ENCODE measurements at places on chromosomes 16 and 17.

DNA sequence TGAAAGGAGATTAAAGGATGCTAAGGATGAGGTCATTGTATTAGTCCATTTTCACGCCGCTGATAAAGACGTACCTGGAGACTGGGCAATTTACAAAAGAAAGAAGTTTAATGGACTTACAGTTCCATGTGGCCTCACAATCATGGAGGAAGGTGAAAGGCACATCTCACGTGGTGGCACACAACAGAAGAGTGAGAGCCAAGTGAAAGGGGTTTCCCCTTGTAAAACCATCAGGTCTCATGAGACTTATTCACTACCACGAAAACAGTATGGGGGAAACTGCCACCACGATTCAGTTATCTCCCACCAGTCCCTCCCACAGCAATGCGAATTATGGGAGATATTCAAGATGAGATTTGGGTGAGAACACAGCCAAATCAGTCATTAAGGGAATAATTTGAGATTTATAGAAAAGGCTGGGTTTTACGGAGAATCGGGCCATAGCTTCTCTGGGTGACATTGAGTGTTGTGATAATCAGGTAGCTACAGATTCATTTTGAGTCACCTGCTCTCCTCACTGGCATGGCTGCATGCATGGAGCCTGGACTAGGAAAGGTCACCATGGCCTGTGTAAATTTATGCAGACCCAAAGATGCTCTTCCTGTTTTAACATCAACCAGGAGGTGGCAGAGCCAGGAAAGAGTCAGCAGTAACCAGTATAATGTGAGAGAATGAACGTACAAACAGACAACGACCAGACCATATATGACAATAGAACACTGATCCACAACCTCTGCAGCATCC is 40.5 kb upstream of the DYNLRB2 start:
- DNase-seq = no peak

GRCh38 chr17:27529230-27529796 is 73.1 kb downstream of the KSR1 start:
- DNase-seq = no peak

DNA sequence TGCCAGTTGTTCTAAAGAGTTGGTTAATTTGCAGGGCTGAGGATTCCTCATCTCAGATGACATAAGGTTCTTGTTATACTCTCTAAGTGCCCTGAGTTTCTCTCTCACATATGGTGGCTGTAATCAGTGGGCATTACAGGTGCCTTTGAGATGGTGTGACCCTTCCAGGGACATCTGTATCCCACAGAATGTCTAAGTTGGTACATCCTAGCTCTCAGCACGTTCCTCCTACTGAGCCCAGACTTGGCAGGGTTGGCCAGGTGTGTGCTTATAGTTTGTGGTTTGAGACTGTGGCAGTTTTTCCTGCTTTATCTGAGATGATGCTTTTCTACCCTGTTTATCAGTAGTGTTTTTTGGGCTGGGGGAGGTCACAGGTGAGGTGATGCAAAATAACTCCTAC is 36.3 kb downstream of the SPECC1 start:
- DNase-seq = no peak

- no peak for DNase-seq
Observed at GRCh38 chr17:58416396-58416795, 938 bp downstream of the RNF43 start.

- DNase-seq = no peak
Observed at GRCh38 chr17:82890339-82890730, 50.5 kb upstream of the ZNF750 start.

DNA sequence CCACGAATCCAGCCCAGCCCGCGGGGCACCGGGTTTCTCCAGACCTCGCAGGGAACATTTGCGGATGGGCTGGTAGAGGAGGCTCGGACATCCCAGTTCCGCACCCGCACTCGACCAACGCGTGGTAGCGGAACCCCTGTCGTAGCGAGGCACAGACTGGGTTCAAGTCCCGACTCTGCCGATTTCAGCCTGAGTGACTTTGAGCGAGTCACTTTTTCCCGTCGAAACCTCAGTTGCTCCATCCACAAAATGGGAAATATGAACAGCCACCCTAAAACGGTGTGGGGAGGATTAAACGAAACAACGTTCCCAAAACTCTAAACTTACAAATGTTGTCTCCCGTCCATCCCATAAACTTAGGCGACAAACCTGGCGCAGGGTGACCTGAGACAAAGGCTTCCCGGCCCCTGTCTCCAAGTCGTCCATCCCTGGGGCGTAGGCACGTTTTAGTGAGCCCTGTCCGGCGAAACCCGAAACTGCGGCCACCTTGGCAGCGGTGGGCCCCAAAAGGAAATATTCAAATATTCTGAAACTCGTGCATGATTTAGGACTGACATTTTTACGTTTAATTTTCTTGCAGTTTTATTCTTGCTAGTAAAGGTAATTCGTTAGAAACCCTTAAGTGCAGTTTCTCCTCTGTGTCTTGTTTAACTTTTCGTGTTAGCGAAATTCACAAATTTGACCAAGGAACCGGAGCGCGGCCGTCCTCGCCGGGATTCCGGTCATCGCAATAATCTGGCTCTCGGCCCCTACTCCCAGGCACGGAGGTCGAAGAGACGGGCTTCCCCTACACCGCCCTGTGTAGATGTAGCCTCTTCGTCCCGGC is 1.9 kb upstream of the MLLT6 start:
- DNase-seq = peak; percentile 59

GRCh38 chr17:66712453-66712852 is 122.5 kb upstream of the CACNG5 start:
- DNase-seq = no peak

GRCh38 chr16:53529513-53529912 is 26.5 kb upstream of the AKTIP start:
- no peak for DNase-seq

DNA sequence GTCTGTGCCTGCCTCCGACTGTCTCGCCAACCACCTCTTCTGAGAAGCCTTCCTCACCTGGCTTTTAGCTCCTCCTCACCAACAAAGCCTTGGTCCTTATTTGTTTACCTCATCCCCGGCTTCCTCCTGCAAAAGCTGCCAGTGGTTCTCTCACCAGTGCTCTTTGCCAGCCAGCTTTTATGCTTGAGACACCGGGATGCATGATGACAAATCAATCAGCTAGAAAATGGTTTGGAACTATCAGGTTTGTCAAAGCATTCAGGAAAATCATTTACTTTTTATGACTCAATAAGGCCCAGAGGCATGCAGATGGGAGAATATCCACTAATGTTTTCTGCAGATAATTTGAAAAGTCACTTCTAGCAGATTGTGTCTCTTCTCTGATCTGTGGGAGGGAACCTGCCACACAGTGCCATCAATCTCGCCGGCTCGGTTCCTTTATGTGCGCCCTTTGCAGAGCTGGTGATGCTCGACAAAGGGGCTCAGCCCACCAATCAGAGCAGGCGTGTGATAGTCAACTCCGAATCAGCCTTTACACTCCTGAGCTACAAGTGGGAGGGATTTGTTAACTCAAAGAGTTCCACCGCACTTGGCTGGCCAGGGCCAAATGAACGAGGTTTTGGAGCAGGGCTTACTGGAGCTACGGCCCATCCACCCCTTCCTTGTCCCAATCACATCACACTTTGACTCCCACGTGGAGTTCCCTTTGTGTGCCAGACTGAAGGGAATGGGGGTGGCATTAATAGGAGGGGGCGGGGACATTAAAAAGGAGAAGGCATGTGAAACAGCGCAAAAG is 85.8 kb downstream of the MRC2 start:
- no peak for DNase-seq

DNA sequence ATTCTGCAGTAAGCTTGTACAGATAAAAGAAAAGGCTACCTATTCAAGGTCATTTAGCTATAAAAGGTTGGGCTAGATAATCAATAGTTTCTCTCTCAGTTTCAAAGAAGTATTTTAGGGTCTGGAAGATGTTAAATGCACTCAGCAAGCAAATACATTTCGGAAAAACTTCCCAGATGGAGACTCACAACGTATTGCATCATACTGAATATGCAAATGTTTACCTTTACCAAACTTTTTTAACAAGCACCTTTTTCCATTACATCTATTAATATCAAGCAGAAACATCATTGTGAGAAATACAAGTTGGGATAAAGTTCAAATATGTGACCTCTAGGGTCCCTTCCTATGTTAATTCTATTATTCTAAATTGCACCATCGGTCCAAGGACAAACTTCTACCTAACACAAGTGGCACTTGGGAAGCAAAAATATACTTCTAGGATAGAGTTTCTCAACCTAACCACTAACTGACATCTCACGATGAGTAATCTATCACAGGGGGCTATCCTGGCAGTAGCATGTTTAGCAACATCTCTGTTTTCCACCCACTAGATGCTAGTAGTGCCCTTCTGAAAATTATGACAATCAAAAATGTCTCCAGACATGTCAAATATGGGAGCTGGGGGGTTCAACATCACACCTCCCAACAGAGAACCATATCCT is 14.5 kb downstream of the KANSL1 start:
- DNase-seq = no peak

- DNase-seq = no peak
Observed at GRCh38 chr17:78406920-78407319, 28.5 kb downstream of the PGS1 start.

GRCh38 chr17:20273741-20274500 is 193.4 kb downstream of the LGALS9B start:
- no peak for DNase-seq

GRCh38 chr16:55810451-55810961 is 22.4 kb downstream of the CES1 start:
- no peak for DNase-seq

- no peak for DNase-seq
Observed at GRCh38 chr17:61400066-61400716, 548 bp downstream of the TBX2 start.

DNA sequence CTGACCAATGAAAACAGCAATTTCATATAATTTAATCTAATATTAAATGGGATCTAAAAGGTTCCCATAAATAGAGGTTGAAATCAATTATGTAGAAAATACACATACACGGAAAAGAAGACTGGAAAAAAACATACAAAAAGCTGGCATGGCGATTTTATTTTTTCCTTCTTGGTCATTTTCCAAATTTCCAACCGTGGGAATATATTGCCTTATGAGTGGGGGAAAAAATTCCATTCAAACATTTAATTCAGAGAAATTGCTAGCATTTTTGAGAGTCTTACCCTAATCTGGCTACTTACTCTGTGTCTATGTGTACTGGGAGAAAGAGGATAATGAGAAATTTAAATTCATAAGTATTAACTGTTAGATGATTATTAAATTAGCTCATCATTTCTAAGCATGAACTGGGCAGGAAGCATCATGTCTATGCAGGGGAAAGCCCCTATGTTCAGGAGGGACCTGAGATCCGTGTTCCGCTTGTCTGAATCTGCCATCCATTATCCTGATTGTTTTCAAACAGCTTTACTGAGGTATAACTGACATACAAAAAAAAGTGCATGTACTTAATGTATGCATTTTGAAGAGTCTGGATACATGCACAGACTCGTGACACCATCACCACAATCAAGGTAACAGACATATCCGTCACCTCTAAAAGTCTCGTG is 145.2 kb downstream of the XYLT1 start:
- DNase-seq = no peak

- no peak for DNase-seq
Observed at GRCh38 chr17:80380068-80380467, 34.9 kb upstream of the ENDOV start.

DNA sequence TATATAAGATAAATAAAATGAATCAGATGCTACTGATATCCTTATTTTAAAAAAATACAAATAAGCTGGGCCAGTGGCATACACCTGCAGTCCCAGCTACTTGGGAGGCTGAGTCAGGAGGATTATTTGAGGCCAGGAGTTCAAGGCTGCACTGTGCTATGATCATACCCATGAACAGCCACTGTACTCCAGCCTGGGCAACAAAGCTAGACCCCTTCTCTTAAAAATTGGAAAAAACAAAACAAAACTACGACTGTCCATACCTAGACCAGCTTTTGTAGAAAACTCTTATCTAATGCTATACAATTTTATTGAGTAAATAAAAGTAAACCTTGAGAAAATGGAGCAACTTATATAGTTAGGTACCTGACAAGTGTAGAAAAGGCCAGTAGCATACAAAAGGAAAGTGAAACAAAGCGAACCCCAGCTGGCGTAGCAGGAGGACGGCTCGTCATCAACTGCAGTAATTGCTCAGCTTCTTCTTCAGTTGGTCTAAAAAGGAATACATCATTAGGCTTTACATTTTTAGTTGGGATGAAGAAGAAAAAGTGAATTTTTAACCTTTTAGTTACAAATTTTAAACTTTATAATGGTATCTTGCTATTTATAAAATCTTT is 23.6 kb downstream of the INTS2 start:
- DNase-seq = peak; percentile 24

DNA sequence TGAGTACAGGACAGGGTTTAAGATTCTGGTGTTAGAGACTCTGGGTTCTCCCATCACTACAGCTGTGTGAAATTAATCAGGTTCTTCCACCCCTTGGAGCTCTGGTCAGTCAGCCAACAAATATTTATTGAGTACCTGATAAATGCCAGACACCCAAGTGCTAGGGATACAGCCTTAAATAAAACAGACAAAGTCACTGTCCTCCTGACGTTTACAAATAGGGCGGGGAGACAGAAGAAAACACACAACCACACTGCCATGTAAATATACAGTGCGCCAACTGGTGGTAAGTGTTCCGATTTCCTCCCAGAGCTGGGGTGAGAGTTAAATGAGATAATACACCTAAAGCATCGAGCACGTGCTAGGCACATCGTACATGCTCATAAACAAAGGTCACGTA is 121.0 kb downstream of the COPRS start:
- DNase-seq = no peak

- peak; percentile 72 for DNase-seq
Observed at GRCh38 chr16:30063893-30064728, 1.4 kb upstream of the ALDOA start.

GRCh38 chr17:77326076-77326591 is 185.4 kb downstream of the SEC14L1 start:
- no peak for DNase-seq

DNA sequence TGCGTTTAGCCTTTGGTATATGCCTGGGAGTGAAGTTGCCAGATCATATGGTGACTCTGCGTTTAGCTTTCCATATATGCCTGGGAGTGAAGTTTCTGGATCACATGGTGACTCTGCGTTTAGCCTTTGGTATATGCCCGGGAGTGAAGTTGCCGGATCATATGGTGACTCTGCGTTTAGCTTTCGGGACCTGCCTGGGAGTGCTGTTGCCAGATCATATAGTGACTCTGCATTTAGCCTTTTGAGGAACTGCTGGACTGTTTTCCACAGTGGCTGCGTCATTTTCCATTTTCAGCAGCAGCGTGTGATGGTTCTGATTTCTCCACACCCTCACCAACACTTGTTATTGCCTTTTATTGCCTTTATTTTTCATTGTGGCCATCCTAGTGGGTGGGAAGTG is 73.0 kb downstream of the OR1D5 start:
- no peak for DNase-seq

All from activated CD4-positive, alpha-beta T cell treated with anti-CD3 and anti-CD28 coated beads for 4 hours (primary cell).